ENCODE measurements at places on chromosomes 5 and 9.

- no peak for DNase-seq
These were observed 1.5 kb downstream of the RNF44 start for GRCh38 chr5:176535664-176536131.

- DNase-seq = no peak
These were observed 47.4 kb upstream of the SUSD3 start for GRCh38 chr9:93011114-93011513.

- DNase-seq = no peak
These were observed 203.0 kb upstream of the VLDLR start for GRCh38 chr9:2418619-2419018.

DNA sequence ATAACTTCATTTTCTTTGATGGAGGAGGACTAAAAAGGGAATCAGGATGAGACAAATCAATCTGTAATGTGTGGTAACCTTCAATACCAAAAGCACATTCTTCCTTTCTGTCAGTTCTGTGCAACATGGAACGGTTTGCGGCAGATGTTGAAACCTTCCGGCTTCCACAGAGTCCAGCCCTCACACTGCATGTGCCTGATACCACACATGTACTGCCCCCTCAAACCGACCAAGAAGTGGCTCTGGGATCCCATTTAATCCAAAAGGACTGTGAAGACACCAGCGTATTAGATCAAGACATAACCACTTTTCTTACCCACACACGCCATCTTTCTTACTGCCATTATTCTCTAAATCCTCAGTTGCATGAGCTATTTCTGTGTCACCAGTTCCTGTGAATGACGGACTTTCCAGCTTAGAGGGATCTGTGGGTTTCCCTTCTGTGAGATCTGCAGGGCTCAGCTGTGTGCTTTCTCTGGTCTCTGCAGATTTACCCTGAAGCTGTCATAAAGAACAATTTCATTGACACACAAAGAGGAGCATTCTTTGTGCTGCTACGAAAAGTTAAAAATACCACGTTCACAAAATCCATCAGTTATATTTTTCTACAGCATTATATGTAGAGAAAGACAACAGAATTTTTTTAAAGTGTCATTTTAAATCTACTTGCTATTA lies 25.8 kb downstream of the NSUN2 start:
- DNase-seq = no peak

- no peak for DNase-seq
These were observed 12.6 kb upstream of the ENDOG start for GRCh38 chr9:128805661-128806060.

GRCh38 chr5:163535290-163535689 lies 29.9 kb downstream of the MAT2B start:
- no peak for DNase-seq

- DNase-seq = no peak
These were observed 49.7 kb downstream of the PLPP1 start for GRCh38 chr5:55485073-55485472.

DNA sequence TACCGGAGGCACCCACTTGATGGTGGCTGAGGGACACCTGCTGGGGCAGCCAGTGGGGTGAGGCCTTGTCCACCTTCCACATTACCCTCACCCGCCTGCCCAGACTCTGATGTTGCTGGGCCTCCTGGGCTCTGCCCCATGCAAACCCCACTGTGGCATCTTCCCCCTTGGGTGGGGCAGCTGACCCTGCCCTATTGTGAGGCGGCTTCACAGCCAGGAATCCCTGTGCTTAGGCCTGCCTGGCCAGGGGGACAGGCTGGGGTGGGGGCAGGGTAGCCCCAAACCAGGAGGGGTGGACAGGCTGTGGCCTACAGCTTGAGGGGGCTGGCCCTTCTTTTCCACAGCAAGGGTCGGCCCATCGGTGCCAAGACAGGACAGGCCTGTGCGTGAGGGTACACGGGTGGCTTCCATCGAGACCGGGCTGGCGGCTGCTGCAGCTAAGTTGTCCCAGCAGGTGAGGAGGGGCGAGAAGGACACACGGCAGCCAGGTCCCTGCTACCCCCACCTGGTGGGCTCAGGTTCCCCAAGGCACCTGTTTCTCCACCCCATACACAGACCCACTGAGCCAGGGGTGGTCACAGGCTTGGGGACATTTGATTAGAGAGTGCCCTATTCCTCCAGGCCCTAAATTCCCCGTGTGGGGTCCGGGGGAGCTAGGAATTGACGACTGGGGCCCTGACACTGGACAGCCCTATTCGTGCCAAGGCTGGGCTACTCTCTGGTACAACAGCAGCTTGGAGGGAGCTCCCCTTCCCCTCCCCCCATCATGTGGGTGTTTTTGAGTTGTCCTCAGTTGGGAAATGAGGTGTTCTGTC lies 99.2 kb downstream of the PHF2 start:
- no peak for DNase-seq

- no peak for DNase-seq
These were observed 16.0 kb downstream of the ENC1 start for GRCh38 chr5:74624501-74624900.

DNA sequence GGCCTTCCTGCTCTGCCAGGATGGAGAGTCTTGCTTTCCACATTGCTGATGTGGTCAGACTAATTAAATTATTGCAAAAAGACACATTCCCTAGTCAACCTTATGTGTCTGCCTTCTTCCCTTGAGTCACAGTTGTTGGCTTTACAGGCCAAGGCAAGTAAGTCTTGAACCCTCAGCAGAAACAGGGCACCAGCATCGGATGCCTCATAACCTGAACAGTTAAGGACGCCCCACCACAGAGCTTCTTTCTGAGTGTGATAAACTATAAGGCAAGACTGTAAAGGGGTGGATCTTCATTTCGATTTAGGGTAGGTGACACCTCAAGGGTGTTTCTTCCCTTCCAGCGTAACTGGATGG lies 670 bp upstream of the KIF2A start:
- DNase-seq = no peak

DNA sequence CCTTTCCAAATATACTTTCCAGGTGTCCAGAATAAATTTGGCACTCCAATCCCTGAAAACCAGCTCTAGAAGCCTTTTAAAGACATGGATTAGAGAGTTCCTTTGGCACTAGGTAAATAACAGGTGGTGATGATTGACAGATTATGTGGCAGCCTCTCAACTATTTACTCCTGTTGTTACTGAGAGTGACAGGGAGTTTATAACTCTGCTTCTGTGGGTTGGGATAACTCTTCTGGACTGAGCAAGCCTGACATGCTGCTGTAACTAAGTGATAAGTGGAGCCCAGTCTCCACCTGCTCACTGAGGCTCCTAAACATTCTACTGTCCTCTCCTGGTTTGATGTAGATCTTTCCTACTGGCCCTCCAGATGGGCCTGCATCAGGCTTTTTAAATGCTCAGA lies 693.2 kb upstream of the FTMT start:
- no peak for DNase-seq

GRCh38 chr5:12237837-12238575 lies 333.8 kb upstream of the CTNND2 start:
- no peak for DNase-seq

GRCh38 chr9:135222881-135223760 lies 135.7 kb downstream of the OLFM1 start:
- DNase-seq = no peak

- DNase-seq = no peak
These were observed at the start of gene NACC2 for GRCh38 chr9:136095070-136096058. Gene NACC2, minus strand, starts transcription at chr9:136095289. Its CDS starts 44,768 bp downstream, at chr9:136050521.

GRCh38 chr5:178206166-178207101 lies 2.1 kb downstream of the HNRNPAB start:
- DNase-seq = no peak

GRCh38 chr5:79205965-79206364 lies 30.0 kb upstream of the JMY start:
- no peak for DNase-seq

DNA sequence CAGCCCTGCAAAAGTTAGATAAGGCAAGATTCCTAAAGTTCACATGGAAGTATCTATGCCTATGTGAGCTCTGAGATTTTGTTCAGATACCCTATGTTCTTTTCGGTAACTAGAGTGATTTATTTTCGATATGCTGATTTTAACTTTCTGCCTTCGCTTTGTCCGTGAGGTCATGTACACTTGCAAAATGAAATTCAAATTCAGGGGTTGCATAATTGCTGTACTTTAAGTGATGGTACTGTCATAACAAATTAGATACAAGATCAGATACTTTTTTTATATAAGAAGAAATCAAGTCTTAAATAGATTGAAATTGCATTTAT lies 350 bp upstream of the ECPAS start:
- DNase-seq = no peak

DNA sequence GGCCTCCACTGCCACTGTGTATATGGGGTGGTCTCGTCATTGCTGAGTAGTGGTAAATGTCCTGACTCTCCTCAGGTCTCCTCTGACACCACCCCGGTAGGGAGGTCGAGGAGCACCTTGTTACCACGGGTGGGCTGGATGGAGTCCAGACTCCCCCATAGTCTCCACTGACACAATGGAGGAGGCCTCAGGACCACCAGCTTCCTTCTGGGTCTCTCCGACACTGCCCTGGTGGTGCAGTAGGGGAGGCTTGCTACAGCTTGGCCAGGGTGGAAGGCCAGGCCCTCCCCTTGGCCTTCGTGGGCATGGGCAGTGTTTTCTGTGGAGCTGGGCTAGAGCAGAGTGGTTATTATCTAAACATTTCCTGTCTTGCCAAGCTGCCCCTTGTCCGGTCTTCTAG lies 15.4 kb upstream of the SH3PXD2B start:
- DNase-seq = no peak

- DNase-seq = no peak
These were observed 1066.1 kb downstream of the NR2F1-AS1 start for GRCh38 chr5:92514896-92515295.

- no peak for DNase-seq
These were observed 34.5 kb upstream of the TJP2 start for GRCh38 chr9:69139596-69139995.

GRCh38 chr5:141420855-141421488 lies at the start of gene PCDHGA11:
Gene PCDHGA11, plus strand, starts transcription at chr5:141421051. Its CDS starts 177 bp downstream, at chr5:141421228.
- no peak for DNase-seq

GRCh38 chr5:74686962-74687751 lies 2.1 kb downstream of the HEXB start:
- DNase-seq = no peak

GRCh38 chr9:84229191-84229590 lies 111.4 kb downstream of the SLC28A3 start:
- DNase-seq = no peak

DNA sequence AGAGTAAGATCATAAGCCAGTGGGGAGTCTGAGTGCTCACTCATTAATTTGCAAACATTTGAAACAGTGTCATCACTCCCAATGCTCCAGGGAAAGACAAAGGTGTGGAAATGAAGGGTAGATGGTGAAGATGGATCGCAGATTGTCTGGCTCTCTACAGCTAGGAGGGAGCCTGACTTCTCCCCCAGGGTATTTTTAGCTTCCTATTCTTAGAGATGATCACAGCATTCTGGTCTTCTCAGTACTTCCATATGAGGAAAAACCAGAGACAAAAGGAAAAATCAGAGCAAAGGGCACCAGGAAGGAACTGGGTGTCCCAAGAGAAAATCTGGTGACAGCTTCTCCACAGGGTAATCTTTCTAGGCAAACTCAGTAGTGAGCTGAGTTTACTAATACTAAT lies 401.9 kb upstream of the GRIA1 start:
- no peak for DNase-seq

DNA sequence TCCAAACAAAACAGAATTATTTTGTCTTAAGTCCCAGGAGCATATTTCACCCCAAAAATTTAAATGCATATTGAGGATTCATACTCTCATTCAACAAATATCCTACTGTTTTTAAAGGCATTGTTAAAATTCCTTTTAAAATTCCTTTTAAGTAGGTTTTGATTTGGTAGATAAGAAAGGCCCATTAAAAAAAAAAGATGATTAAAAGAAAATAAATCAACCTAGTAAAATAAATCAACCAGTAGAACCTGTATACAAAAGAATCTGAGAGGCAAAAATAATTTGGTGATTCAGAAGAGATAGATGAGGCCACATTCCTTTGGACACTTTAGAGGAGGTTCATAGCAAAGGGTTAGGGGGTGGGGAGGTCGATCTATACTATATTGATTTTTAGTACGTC lies 585.3 kb upstream of the TLE4 start:
- no peak for DNase-seq

GRCh38 chr5:83864652-83865051 lies 144.0 kb upstream of the HAPLN1 start:
- no peak for DNase-seq

GRCh38 chr5:144194144-144194543 lies 23.5 kb downstream of the KCTD16 start:
- no peak for DNase-seq

DNA sequence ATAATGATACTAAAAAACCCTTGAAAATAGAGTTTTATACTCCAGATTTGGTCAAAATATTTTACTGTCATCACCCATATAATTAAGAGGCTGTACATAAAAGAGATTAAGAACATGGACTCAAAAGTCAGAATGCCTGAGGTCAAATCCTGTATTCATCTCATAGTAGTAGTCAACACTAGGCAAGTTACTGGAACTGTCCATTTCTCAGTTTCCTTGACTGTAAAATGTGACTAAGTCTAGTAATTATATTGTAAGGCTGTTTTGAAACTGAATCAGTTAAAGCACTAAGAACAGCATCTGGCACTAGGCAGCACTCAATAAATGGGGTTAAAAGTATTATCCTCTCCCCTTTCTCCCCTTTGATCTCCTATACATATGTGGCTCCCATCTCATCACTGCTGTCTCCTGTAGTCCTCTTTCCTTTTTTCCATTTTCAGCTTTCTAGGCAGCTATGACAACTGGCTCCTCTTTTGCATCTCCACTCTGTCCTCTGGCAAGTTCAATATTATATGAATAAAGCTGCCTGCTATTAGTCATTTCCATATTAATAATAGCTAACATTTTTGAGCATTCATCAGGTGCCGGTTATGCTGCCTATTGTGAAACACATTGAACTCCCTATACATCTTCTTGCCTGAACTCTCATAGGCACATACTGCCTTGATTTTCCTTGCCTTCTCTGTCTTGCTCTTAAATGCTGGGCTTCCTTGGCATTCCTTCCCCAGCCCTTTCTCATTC lies 185.8 kb upstream of the NREP start:
- no peak for DNase-seq

DNA sequence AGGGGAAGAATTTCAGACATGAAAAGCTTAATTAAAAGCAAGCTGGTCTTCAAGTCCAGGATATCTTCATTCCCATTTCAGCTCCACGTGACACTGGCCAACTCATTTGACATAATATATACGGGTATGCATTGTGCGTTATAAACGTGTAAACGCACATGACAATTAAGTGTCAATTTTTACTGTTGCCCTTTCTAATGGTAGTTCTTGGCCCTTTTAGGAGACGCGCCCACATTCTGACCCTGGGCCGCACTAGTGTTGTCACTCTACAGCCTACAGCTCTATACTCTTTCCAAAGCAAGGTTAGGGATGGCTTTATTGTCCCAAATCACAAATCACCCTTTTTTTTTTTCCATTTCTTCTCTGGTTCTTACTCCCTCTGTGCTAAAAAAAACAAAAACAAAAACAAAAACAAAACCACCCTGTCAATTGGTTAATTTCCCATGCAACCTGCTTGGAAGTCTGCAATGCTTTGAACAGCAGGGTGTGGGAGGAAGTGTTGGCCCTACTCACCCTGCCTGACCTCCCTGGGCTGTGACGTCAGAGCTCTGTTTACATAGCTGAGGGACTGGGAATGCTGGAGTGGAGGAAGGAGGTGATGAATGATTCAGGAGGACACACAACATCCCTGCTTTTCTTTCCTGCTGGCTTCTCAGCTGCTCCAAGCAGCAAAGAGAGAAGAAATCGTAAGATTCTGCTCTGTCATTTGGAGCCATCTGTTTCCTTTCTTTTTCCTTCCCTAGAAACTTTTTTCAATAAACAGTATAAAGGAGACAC lies 19.3 kb downstream of the RFK start:
- peak; percentile 33 for DNase-seq

GRCh38 chr5:93579692-93580062 lies 1.3 kb downstream of the NR2F1-AS1 start:
- no peak for DNase-seq

- DNase-seq = no peak
These were observed 1206.0 kb upstream of the C9orf72 start for GRCh38 chr9:28779243-28779642.

Measured in thoracic aorta (tissue), 2 donors.